Tracheal epithelial cell (primary cell): ENCODE measurements at places on chromosomes 1 and 21. TPM values are rescaled to one million over a fixed set of nuclear protein-coding genes. Genes with fewer than 3 reads are reported as not detected.

CFAP107 gene
- total RNA-seq, result not detected in 2 replicates

LRRC3 gene
- 0.43 and 0.72 TPM in 2 replicates for total RNA-seq

TMEM9 gene
- total RNA-seq, result 70.3 and 97.8 TPM in 2 replicates

CYP4Z1 gene
- total RNA-seq, result not detected in 2 replicates

SUSD4 gene
- total RNA-seq, result under 0.01 and 0.21 TPM in 2 replicates

LCE2A gene
- total RNA-seq, result not detected in 2 replicates

ARTN gene
- total RNA-seq, result 30.6 and 37.7 TPM in 2 replicates

PRDX6 gene
- 230 and 301 TPM in 2 replicates for total RNA-seq

C1orf115 gene
- 1.5 and 3.1 TPM in 2 replicates for total RNA-seq

GPR52 gene
- 0.21 and 0.24 TPM in 2 replicates for total RNA-seq

S100A7A gene
- under 0.01 TPM in 1 of 2 replicates, not detected in the other for total RNA-seq

RGS16 gene
- 0.72 and 3.0 TPM in 2 replicates for total RNA-seq

CATSPERE gene
- total RNA-seq, result 0.21 and 0.24 TPM in 2 replicates

SLAMF6 gene
- total RNA-seq, result not detected in 2 replicates

ERO1B gene
- total RNA-seq, result 2.8 and 5.1 TPM in 2 replicates

LRRC71 gene
- total RNA-seq, result not detected in 2 replicates

NSUN4 gene
- 11.5 and 12.0 TPM in 2 replicates for total RNA-seq

CACNA1S gene
- total RNA-seq, result not detected in 2 replicates

MX2 gene
- 0.21 and 0.24 TPM in 2 replicates for total RNA-seq

ATAD3C gene
- not detected in 2 replicates for total RNA-seq

SLC44A5 gene
- 0.43 and 0.48 TPM in 2 replicates for total RNA-seq

OR2L5 gene
- total RNA-seq, result not detected in 2 replicates

SLAMF8 gene
- 0.24 TPM in 1 of 2 replicates, not detected in the other for total RNA-seq

FLG gene
- total RNA-seq, result 0.43 and 0.96 TPM in 2 replicates

PTGS2 gene
- total RNA-seq, result 13.4 and 165 TPM in 2 replicates

HMCN1 gene
- 0.85 and 1.9 TPM in 2 replicates for total RNA-seq

CD1C gene
- total RNA-seq, result not detected in 2 replicates

NUAK2 gene
- 6.2 and 21.9 TPM in 2 replicates for total RNA-seq

RXFP4 gene
- total RNA-seq, result 0.24 TPM in 1 of 2 replicates, not detected in the other

GJA8 gene
- total RNA-seq, result not detected in 2 replicates

SLX9 gene
- 34.5 and 35.4 TPM in 2 replicates for total RNA-seq

CD1D gene
- 0.96 and 3.8 TPM in 2 replicates for total RNA-seq

SLC37A1 gene
- total RNA-seq, result 7.7 and 16.4 TPM in 2 replicates

AGT gene
- 0.24 TPM in 1 of 2 replicates, not detected in the other for total RNA-seq

COL8A2 gene
- total RNA-seq, result 3.0 and 3.1 TPM in 2 replicates

FDPS gene
- total RNA-seq, result 183 and 331 TPM in 2 replicates

CYP2J2 gene
- 1.1 and 3.1 TPM in 2 replicates for total RNA-seq

APOBEC4 gene
- total RNA-seq, result not detected in 2 replicates

S100A1 gene
- total RNA-seq, result not detected in 2 replicates

TP73 gene
- total RNA-seq, result 0.24 and 0.43 TPM in 2 replicates
